ENCODE measurements at places on chromosomes 11 and 22.

GRCh38 chr11:104968355-104968855 lies at the start of gene CASP4:
TSS of gene CASP4 (minus strand) at chr11:104968574. CDS start at chr11:104968525, 49 bp downstream.
- DNase-seq, result peak; percentile 60

DNA sequence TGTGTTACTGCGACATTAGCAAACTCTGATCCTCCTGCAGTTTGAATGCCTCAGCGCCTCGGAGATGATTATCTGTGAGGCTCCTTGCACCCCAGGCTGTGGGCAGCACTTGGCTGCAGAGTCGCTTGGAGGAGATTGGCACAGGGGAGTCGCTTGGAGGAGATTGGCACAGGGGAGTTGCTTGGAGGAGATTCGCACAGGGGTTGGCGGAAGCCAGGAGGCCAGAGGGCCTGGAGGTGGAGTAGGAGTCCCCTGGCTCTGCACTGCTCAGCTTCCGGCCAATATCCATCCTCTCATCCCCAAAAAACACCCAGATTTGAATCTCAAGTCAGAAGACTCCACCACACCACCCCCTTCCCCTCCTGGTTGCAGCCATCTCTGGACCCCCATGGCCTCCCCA lies 192.6 kb upstream of the NECTIN1 start:
- DNase-seq, result no peak

DNA sequence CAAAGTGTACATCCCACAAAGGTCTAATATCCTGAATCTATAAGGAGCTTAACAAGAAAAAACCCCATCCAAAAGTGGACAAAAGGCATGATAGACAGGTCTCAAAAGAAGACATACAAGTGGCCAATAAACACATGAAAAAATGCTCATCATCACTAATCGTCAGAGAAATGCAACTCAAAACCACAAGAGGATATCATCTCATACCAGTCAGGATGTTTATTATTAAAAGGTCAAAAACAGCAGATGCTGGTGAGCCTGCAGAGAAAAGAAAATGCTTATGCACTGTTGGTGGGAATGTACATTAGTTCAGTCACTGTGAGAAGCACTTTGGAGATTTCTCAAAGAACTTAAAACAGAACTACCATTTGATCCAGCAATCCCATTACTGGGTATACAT lies 12.7 kb downstream of the LGALS12 start:
- DNase-seq, result peak; percentile 9

- DNase-seq, result no peak
These were observed 22.2 kb downstream of the FLRT1 start for GRCh38 chr11:64057890-64058289.

GRCh38 chr11:94193288-94193687 lies 64.6 kb downstream of the PANX1 start:
- no peak for DNase-seq

DNA sequence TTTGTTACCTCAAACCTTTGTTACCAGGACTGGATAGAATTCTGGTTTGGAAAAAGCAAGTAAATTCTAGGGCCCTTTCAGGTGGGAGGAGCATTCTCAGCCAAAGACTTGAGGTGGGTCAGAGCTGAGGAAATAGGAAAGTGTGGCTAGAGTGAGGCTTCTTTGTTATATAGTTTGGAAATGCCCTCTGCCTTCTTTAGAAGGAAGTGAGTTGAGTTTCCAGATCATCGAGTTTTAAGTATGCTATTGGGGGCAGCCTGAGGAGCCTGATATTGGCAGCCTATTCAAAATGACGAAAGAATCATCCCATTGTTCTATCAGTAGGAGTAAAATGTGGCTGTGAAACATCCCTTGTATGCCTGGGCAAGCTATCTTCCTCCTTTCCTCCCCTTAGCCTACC lies 134.1 kb downstream of the ARHGAP42 start:
- peak; percentile 71 for DNase-seq

DNA sequence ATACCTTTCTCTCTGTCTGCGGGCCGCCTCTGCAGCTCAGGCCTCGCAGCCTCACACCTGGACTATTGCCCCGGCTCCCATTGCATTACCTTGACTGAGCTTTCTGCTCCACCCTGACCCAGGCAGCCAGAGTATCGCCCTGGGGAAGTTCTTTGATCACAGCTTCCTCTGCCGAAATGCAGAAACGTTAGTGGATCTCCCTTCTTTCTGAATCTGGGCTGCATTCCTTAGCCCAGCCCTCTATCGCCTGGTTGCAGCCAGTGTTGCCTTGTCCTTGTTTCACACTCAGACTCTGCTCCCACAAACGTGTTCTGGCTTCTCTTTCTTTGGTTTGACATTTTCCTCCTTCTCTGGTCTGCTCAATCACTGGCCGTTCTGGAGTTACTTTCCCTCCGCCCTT lies 195.7 kb downstream of the ADAMTS15 start:
- DNase-seq, result no peak

DNA sequence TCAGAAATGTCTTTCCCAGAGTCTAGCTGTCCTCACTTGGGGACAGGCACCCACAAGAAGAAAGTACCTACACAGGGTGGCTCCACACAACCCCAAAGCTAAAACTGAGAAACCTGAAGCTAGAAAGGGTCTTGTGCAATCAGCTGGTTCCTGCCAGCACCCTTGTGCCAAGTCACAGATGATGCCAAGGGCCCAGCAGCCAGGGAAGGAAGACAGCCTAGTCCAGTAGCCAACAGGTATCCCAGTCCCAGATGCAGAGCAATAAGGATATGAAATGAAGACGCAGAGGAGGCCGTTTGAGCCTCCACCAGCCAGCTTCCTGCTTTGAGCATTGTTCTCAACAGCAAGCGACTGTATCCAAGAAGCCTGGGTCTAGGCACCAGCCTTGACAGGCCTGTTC lies 6.1 kb downstream of the PLEKHA7 start:
- no peak for DNase-seq

DNA sequence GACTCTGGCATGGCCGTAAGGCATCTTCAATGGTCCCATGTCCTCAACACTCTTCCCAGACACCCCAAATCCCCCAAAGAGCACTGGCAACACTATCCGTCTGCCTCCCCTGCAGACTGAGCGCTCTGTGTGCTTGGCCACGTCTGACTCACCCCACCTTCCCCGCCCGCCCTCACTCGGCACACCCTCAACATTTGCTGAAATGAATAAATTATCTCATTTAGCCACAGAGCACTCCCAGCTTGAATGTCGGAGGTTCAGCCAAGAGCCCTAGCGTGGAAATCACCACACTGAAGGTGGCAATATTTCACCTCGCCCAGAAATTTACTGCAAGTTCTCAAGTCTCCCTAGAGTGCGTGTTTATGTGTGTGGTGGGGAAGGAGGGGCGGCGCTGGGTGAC lies 46.6 kb upstream of the TCF20 start:
- no peak for DNase-seq

DNA sequence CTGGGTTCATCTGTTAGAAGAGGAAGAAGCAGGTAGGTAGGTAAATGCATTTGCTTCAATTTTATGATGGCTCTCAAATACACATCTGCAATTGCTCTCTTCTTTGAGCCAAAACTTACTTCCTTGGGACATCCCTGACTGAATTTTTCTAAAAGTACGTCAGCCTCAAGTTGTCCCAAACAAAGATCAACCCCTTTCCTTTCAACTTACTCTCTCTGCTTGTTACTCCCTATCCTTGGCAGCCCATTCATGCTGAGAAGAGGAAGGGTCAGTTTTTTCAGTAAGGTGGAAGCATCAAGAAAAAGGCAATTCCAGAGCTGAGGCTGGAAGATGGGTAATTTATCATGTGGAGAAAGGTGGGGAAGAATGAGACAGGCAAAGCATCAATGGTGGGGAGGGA lies 111.2 kb downstream of the LRRC32 start:
- no peak for DNase-seq

DNA sequence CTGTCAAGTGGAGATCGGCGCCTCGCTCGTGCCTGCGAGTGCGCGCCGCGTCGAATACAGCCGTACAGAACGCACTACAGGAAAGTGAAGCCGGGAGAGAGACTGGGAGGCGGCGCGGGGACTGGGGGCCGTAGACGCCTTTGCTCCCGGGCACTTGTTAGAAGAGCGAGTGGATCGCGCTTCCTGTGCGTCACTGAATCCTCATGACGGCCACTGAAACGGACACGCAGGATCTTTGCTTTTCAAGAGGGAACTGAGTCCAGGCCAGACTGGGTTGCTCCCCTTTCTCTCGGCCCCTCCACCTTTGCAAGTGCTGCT lies 314 bp downstream of the RIC8A start:
- DNase-seq, result peak; percentile 32

DNA sequence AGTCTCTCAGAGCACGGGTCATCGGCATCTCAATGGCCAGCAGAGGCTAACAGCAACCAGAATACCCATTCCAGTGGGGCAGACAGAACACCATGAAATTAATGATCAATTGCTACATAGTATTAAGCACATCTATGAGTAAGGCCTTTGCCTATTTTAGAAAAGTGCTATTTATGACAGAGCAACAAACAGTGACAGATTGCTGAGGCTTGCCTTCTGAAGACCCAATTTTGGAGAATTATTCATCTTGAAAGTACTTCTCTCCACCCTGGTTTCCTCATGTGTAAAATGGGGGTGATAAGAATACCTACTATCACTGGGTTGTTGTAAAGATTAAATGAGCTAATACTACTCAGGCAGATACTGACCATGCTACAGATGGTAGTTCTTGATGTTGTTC lies 232.7 kb downstream of the TENM4 start:
- DNase-seq, result no peak

- DNase-seq, result no peak
These were observed 9.7 kb upstream of the HEPHL1 start for GRCh38 chr11:94011478-94011877.

DNA sequence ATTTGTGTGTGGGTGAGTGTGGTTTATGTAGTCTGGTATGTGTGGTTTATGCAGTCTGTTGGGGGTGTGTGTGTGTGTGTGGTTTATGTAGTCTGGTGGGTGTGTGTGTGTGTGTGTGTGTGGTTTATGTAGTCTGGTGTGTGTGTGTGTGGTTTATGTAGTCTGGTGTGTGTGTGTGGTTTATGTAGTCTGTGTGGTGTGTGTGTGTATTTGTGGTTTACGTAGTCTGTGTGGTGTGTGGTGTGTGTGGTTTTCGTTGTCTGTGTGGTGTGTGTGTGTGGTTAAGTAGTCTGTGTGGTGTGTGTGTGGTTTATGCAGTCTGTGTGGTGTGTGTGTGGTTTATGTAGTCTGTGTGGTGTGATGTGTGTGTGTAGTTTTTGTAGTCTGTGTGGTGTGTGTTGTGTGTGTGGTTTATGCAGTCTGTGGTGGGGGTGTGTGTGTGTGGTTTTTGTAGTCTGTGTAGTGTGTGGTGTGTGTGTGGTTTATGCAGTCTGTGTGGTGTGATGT lies 26.2 kb upstream of the PARVG start:
- no peak for DNase-seq
